Sigmoid colon (tissue), 7 donors: ENCODE measurements at places on chromosomes 2 and 18. TPM values are rescaled to one million over a fixed set of nuclear protein-coding genes. Genes with fewer than 3 reads are reported as not detected.

KLHL29 gene
- 6.3 TPM for total RNA-seq

OBSL1 gene
- 34.6 TPM for total RNA-seq

UGT1A9 gene
- not detected for total RNA-seq

RAB17 gene
- total RNA-seq, result 0.33 TPM

GRCh38 chr2:98479959-98480524 is 35.4 kb downstream of the INPP4A start:
- DNase-seq, result peak; percentile 84

- no peak for DNase-seq
Observed at GRCh38 chr18:31606265-31606664, 14.6 kb downstream of the TTR start.

GRCh38 chr2:227177592-227178336 is 13.3 kb downstream of the COL4A3 start:
- DNase-seq, result no peak

GRCh38 chr18:11861583-11862288 is 10.5 kb downstream of the CHMP1B start:
- no peak for DNase-seq

DNA sequence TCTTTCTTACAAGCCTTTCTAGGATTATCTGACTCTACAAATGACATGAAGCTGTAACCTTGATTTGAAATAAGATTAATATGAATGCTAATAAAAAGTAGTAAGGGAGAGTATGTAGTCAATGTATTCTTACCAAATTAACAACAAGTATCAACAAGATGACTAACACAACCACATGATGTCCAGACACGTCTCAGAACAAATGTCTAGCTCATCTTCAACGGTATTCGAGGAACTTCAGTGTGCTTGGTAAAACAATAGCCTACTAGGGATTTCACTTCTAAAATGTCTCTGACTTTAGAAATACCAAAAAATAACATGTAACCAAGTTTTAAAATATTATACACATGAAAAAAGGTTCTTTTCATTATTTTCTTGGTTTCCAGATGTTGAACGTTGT is 3.4 kb downstream of the HDLBP start:
- DNase-seq, result no peak

DNA sequence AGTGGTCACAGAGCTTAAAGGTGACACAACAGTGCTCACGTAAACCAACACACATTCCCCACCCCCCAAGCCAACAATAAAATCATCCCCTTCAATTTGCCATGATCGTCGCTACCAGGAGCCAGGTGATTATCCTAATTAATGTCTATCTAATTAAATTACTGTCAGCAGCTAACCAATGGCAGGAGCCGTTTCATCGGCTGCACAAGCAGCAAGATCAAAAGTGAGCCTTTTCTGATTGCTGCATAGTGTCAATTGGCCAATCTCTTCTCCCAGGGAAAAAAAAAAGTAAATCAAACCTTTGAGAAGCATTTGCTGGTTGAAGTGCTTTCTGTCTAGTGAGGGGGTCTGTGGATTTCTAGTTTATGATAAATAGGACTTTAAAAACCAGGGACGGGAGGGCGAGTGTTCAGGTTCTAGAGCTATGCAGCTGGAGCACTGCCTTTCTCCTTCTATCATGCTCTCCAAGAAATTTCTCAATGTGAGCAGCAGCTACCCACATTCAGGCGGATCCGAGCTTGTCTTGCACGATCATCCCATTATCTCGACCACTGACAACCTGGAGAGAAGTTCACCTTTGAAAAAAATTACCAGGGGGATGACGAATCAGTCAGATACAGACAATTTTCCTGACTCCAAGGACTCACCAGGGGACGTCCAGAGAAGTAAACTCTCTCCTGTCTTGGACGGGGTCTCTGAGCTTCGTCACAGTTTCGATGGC is at the start of gene TBR1:
TBR1 (plus strand) TSS at position 311 of the 721 bp plus-strand sequence; CDS start at position 425, 114 bp downstream.
- DNase-seq, result no peak

GRCh38 chr2:236345081-236345714 is 81.0 kb upstream of the ASB18 start:
- DNase-seq, result no peak

DNA sequence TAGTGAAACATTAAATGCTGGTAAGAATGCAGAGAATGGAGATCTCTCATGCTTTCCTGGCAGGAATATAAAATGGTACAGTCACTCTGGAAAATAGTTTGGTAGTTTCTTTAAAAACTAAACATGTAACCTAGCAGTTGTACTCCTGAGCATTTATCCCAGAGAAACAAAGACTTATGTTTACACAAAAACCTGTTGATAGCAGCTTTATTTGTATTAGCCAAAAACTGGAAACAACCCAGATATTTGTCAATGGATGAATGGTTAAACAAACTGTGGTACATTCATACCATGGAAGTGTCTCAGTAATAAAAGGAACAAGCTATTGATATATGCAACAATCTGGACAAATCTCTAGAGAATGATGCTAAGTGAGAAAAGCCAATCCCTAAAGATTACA is 81.7 kb upstream of the CTAGE1 start:
- no peak for DNase-seq

- DNase-seq, result no peak
Observed at GRCh38 chr2:176747928-176748327, 464.7 kb upstream of the HNRNPA3 start.

DNA sequence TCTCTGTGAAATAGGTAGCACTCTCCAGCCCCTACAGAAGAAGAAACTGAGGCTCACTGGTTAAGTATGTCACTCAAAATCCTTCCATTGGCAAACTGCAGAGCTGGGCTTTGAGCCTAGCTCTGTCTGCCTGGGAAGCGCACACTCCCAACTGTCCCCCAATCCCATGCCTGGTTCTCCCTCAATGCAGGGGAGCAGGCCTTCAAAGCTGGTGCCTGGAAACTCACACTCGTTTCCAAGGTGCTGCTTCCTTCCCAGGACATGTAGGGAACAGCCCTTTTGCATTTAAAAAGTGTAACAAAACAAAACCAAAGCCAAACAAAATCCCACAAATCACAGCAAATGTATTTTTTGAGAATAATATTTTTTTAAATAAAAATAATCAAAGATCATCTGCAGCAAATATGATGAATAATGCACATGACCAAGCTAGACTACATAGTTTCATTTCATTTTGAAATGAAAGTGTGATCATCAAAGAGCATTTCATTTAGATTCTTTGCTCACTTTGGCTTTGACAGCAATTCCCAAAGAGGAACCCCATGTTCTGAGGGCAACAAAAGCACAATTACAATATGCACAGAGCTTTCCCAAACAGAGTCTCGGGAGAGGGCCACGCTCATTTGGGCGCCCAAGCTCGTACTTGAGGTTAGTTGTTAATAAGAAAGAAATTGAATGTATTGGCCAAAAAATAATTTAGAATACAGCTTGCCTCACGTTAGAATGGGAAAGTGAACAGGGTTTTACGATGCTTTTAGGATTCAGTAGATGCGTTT is 96.7 kb upstream of the ACKR3 start:
- DNase-seq, result no peak

GRCh38 chr2:48227617-48228344 is 302.2 kb upstream of the STON1 start:
- no peak for DNase-seq

DNA sequence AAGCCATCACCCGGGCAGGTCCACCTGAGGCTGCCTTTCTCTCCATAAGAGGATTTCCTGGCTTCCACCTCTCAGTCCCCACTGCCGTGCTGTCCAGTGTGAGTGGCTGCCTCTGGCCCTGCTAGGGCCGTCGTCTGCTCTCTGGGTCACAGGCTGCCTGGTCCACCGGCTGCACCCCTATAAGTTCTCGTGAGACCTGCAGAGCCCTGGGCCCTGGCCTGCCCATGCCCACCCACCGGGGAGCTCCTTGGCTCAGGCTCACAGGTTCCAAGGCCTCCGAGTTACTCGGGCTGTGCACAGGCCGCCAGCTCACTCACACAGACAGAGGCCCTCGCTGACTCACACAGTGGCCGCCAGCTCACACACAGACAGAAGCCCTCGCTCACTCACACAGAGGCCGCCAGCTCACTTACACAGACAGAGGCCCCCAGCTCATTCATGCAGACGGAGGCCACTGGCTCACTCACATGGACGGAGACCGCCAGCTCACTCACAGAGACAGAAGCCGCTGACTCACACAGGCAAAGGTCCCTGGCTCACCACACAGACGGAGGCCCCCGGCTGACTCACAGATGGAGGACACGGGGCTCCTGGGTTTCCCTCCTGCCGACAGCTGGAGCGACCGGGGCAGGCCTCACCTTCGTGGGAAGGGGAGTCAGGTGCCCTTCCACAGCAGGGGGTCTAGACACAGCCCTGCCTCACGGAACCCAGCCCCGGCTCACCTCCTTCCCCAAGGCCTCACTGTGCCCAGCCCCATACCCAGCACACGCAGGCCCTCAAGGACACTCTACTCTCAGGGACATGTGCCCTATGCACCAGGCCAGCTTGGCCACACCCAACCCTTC is 334.1 kb upstream of the MYT1L start:
- DNase-seq, result peak; percentile 60

DNA sequence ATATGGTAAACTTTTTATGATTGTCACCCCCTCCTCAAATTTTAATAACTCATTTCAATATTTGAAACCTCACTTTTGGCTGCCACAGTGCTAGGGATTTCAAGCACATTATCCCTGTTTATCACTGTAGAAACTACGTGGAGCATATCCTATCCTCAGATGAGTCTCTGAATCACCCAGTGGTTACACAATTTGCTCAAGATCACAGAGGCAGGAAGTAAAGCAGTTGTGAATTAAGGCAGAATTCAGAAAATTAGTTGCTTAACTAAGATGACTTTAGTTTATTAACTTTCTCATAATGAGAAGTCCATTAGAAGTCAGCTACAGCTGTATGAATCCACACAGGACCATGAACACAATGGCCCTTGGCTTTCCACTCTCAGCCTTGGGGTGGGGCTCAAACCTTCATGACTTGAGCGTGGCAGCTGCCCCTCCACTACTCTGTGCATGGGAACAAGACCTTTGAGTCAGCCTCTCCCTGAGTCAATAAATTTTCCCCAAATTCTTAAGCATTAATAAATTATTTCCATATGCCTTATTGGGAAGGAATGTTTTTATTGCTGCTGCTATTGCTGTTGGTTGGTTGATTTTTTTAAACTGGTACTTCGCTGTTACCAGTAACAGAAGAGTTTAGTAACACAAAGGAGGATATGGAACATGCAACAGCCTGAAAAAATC is 369.0 kb downstream of the CBLN2 start:
- no peak for DNase-seq

DNA sequence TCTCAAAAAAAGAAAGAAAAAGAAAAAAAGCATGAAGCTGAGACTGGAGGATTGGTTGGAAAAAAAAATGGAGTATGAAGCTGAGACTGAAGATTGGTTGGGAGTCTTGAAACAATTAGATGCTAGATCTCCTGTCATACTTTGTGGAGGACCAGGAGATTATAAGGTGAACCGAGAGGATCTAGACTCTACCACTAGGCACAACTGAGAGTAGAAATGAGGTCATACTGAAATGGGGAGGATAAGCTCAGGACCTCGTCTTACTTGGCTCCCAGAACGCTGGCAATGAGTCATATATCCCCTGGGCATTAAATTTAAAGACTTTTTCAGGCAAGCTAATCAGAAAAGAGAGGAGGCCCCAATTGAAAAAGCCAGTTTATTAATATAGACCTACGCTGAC is 3.3 kb upstream of the ORC2 start:
- no peak for DNase-seq

- DNase-seq, result no peak
Observed at GRCh38 chr18:50399582-50399981, 24.7 kb downstream of the SKA1 start.

- DNase-seq, result no peak
Observed at GRCh38 chr2:37318401-37318800, 6.2 kb downstream of the PRKD3 start.

- DNase-seq, result no peak
Observed at GRCh38 chr2:238027591-238028415, 33.0 kb upstream of the SCLY start.

GRCh38 chr2:232816657-232817056 is 40.3 kb upstream of the KCNJ13 start:
- no peak for DNase-seq
